Fibroblast of skin of scalp (primary cell): ENCODE measurements at places on chromosomes 6 and 20.

- no peak for DNase-seq
Observed at GRCh38 chr6:107401573-107401972, 57.8 kb downstream of the PDSS2 start.

- no peak for DNase-seq
Observed at GRCh38 chr6:168017629-168018028, 20.2 kb downstream of the KIF25 start.

DNA sequence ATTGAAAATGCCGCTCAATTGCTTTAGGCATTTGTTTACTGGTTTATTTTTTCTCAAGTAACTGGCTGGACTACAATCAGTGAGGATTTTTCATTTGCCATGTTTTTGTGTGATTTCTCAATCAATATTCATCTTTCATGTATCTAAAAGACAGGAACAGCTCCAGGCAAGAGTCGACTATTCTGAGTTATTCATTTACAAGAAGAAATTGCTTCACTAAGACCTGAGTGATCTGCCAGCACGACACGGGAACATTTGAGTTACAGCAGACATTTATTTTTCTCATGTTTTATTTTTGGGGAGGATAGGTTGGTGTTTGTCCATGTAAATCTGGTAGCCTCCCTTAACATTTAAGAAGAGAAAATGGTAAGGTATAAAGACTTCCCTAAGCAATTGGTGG, 124.1 kb downstream of the CBLN4 start:
- no peak for DNase-seq

DNA sequence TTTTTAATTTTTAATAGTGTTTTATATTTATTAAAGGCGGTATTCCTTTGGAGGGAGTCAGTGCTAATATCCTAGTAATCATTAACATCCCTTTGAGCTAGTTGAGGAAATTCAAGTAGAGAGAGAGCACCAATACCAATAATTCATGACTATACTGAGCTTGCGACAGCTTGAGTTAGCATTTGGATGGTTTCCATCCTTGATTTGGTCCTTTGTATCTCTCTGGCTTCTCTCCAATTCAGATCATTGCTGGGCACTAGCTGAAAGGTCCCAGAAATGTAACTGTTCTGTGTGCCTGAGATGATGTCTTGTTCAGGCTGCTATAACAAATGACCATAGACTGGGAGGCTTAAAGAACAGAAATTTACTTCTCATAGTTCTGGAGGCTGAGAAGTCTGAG, 77.0 kb downstream of the RNF144B start:
- no peak for DNase-seq

DNA sequence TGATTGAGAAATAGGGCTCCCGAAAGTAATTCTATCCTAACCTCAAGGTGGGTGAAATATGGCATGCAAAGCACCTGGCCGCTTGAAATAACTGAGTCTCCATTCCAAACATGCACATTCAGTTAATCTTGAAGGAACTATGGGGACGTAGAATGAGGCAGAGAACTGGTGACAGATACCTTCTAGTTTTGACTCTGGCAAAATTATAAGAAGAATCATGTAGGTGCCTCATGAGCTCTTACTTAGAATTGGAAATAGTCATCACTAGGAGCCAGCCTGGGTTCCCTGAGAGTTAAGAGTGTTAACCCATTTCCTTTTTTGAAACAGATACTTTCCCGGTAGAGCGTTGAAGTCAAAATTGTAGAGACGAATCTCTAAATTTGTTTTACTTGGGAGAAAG, 49.3 kb downstream of the RPF2 start:
- no peak for DNase-seq

DNA sequence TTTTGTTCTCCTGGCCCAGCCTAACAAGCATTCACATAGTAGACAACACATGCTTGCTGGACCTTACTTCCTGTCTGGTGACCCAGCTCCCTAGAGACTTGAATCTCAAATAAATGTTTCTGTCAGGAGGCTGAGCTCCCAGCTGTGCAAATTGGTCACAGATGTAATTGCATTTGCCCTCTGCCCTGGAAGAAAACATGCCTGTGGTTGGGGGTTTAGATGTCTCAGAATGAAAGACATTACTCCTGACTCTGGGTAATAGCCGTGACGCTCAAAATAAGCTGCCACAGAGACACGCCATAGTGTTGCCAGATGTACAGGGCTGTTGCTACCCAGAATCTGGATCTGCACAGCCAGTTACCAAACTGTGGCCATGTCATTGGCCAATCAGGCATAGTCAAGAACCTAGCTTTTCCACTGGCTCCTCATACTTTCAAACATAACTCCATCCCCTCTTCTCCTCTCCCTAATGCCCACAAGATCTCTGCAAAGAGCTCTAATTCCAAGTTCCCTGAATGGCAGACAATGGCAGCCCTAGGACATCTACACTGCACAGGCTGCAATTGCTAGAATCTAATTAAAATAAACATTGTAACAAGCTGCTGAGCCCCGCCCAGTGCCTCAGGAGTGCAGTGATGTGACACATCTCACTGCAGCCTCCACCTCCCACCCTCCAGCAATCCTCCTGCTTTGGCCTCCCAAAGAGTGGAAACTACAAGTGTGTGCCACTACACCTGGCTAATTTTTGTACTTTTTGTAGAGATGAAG, 32.8 kb upstream of the GMPR start:
- DNase-seq: peak; percentile 96

GRCh38 chr6:38805692-38806091, 90.6 kb downstream of the DNAH8 start:
- no peak for DNase-seq

- no peak for DNase-seq
Observed at GRCh38 chr6:76790045-76790796, 673.1 kb downstream of the HTR1B start.

GRCh38 chr6:145214570-145214969, 520.8 kb downstream of the EPM2A start:
- peak; percentile 31 for DNase-seq

DNA sequence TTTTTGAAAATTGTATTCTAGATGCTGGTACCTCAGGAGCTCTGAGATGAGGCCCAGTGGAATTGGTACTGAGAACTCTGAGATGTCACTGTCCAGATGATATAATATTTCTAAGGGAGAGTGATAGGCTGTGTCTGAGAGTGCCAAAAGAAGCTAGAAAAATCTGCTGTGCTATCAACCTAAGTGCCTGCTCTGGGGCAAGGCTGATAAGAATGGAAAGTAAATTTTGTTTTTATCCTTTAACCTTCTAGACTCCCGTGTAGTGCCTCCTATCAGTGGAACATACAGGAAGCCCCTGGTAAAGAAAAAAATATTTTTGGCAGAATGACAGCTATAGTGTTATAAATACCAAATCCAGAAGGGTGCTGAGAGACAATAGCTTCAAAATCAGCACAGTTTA, 348.2 kb downstream of the TFAP2B start:
- no peak for DNase-seq

GRCh38 chr20:58715801-58716475, 23.3 kb downstream of the NPEPL1 start:
- DNase-seq: no peak

GRCh38 chr6:108969776-108970175, 121.6 kb downstream of the ARMC2 start:
- no peak for DNase-seq

- peak; percentile 36 for DNase-seq
Observed at GRCh38 chr6:44735630-44735963, 348.1 kb downstream of the CDC5L start.

DNA sequence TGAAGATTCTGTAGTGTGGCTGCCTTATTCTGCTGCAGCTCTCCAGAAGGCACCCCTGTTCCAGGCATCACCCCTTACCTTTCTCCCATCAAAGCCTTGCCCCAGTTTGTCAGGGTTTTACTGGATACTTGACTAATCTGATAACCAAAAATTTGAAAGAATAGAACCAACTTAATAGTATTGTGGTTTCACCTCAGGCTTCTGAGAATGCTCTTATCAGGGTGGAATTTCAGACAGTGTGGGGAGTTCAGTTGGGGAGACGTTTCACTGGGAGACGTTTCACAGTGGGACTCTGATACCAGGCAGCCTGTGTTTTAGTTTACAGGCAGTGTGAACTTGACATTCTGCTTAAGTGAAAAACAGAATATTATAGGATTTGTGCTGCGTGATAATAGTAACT, 50.5 kb downstream of the SCAND1 start:
- no peak for DNase-seq

- no peak for DNase-seq
Observed at GRCh38 chr6:87115402-87116135, 20.7 kb upstream of the CGA start.

DNA sequence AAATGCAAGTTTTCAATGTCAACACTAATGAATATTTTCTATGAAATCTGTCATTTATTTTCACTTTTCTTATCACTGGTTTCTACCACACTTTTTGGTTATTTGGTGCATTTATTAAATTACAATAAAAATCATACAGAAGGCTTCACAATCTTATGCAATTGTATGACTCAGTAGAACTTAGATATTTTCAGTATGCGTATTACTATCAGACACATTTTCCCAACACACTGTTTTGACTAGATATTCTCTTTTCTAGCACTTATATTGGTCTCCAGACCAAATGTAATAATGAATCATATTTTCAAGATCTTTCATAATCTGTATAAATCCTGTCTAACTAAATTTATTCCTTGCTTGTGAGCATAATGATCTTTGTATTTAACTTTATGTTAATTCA, 74.1 kb downstream of the FAM83B start:
- peak; percentile 31 for DNase-seq
